ENCODE measurements at places on chromosomes 12 and 14.
A peak's percentile ranks its signal among the peaks of the same experiment; 100 is the strongest.

GRCh38 chr12:132429946-132430643 lies 59.9 kb upstream of the FBRSL1 start:
- peak; percentile 86 for DNase-seq

- no peak for DNase-seq
These were observed 108.4 kb downstream of the CAND1 start for GRCh38 chr12:67377541-67377940.

- no peak for DNase-seq
These were observed 3.3 kb downstream of the PARP11 start for GRCh38 chr12:3869865-3870264.

DNA sequence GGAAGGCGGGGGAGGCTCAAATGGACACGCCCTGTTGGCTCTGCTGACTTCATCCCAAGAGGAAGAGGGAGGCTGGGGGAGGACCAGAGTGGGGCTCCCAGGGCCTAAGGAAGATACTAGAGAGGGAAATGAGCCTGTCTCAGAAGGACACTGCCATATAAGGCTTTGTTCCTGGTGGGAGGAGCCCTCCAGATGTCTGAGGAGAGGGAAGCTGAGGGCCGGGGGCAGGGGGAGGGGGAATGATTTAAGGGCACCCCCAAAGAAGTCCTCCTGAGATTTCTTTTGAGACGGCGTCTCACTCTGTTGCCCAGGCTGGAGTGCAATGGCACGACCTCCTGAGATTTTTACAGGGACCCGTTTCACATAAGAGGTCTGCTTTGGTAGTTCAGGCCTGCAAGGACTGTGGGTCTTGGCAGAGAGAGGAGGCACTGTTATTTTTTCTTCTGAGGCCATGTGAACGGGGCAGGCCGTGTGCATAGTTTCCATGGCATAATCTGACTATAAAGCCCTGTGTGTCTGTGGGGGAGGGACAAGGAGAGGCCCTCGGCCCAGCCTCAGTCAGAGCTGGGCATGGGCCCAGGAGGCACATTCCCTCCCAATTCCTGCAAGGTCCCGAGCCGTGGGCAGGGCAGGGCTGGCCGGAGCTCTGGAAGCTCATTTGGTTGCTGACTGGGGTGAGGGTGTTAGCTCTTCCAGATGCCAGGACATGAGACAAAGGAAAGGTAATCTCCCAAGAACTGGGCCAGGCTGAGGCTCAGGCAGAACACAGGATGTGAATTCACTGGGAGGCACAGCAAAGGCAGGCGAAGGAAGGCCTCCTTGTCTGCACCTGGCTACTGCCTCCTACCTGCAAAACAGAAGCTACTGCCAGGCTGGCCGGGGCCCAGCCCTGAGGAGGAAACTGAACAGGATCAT lies 22.2 kb upstream of the PLEKHG3 start:
- no peak for DNase-seq

GRCh38 chr12:69039911-69040310 lies 106.9 kb upstream of the CPM start:
- no peak for DNase-seq

- DNase-seq: no peak
These were observed 81.4 kb downstream of the PAPOLA start for GRCh38 chr14:96583569-96584041.

DNA sequence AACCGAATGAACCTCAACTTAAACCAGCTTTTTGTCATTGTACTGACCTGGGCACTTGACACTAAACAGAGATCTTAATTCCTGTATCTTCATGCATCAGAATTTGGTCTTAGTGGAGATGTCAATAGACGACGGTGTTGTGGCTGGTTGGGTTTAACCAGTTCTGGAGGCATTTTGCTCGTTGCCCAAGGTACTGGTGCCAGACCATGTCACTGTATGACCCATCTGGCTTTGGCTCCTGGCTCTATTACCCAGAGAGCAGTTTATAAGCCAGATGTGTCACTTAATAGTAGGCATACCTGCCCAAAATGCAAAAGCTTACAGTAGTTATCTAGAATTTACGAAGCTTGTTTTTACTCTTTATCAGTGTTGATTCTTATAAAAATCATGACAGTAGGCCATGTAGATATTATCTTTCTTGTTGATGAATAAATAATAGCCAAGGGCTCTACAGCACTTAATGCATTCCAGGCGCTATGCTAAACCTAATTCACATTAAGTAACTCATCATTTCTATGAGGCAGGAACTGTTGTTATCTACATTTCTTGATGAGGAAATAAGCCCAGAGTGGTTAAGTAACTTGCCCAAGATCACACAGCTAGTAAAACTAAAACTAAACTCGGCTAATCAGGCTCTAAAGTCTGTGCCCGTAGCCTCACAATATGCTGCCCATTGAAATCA lies 179.7 kb upstream of the HIF1A start:
- no peak for DNase-seq

- DNase-seq: no peak
These were observed 912.4 kb downstream of the VRK1 start for GRCh38 chr14:97709552-97709951.

DNA sequence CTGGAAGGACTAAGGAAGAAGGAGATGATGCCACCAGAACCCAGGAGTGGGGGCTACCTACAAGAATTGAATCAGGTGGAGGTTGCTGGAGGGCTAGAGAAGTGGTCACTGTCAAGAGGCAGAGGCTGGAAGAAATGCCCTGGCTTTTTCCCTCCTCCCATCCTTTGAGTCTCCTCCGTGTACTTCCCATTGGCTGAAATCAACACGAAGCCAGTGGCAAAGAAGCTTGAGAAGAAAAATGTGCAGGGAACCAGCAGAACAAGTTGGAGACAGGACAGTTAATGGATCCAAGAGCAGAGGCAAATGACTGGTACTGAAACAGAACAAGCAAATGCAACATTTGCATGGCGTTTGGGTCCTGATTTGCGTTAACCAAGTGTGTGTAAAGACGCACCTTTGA lies 9.1 kb upstream of the FBLN5 start:
- DNase-seq: no peak

- no peak for DNase-seq
These were observed 9.2 kb downstream of the RARG start for GRCh38 chr12:53222806-53223261.

- no peak for DNase-seq
These were observed 45.7 kb downstream of the CORO1C start for GRCh38 chr12:108685469-108686260.

DNA sequence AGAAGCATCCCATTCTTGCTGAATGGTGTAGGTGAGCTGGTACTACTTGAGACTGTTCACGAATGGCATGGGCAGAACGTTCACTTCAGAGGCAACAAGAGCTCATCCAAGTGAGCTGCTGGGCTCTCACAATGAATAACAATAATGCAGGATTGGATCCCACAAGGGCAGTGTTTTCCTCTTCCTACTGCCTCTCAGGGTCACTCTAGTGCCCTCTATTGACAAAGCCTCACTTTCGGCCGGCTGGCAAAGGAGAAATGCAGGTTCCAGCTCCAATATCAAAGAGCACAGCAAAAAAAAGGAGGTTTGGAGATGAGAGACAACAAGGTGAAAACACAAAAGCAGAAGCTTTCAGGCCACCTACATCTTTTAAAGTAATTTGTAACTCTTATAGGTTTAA lies 74.6 kb upstream of the MYF6 start:
- DNase-seq: no peak

GRCh38 chr12:110002676-110003515 lies 3.7 kb downstream of the ANKRD13A start:
- no peak for DNase-seq

DNA sequence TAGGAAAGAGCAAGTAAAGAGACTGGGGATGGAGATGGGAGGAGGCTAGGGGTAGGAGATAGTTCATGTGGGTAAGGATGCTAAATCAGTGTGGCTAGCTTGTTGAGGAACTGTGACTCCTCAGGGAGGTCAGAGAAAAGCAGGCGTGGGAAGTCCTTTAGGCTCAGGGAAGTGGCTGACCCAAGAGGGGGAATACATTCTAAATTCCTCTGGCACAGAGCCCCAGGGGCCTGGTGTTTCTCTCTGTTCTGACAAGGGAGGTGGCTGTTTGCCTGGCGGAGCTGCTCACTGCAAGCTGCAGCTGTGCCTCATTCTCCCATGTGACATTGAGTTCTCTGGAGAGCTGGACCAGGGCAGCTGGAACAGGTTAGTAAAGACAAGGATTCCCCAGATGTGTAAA lies 152.2 kb upstream of the SLC38A2 start:
- no peak for DNase-seq

GRCh38 chr14:100524233-100524932 lies 62.8 kb downstream of the BEGAIN start:
- no peak for DNase-seq

DNA sequence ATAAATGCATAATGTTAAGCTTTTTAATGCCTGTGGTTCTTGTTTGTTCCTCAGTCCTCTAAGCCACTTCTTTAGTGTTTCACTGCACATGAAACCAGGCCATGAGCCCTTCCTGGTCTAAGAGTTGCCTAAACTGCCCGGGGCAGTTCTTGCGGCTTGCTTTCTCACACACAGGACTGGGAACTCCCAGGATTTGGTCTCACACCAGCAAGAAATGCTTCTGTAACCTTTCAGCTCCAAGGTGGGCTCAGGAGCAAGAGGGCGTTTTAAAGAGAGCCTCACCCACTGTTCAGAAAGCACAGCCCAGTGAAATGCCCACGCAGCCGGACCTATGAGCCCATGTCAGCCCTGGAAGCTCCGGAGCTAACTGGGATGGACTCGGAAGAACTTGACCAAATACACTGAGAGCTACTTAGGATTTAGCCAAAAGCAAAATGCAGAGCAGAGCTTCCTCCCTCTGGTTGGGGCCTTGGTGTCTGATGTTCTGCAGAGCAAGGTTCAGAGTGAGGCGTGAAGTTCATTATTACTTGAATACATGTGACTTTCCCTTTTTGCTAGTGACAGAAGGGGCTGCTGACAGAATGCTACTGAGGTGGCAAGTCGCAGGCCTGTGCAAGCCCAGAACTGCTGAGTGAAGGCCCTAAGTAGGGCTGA lies 23.4 kb downstream of the SLC25A29 start:
- DNase-seq: no peak

- DNase-seq: no peak
These were observed 3.8 kb downstream of the RPS29 start for GRCh38 chr14:49582113-49582977.

DNA sequence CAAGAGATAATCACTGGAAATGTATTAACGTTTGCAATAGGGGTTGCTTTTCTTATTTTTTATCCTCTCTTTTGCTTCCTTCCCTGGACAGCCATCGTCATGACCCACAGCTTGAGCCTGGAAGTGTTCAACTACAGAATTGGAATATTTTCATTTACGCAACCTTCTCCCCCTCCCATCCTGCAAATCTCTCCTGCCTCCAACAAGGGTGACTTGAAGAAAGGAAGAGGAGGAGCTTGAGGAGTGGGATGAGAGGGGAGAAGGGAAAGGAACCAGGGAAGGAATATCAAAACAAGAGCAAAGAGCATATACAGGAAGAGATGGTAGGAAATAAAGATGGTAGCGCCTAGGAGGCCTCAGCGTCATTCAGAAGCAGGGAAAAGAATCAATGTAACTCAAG lies 1.6 kb upstream of the MANSC4 start:
- no peak for DNase-seq

DNA sequence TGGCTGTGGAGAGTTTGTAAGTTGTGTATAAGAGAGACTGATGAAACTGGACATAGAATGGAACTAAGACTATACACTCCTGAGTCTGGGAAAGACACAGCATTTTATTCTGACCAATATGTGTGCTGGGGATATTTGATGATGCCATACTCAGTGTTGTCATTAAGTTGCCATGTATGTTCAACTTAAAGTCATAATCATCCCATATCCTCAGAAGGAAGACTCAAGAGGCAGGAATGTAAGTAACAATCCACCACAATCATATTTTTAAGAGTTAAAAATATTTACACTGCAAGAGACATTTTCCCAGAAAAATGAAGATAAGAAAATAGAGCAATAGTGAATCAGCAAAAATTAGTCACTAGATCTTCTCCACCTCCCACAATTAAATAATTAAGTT lies 120.1 kb downstream of the MDGA2 start:
- no peak for DNase-seq

DNA sequence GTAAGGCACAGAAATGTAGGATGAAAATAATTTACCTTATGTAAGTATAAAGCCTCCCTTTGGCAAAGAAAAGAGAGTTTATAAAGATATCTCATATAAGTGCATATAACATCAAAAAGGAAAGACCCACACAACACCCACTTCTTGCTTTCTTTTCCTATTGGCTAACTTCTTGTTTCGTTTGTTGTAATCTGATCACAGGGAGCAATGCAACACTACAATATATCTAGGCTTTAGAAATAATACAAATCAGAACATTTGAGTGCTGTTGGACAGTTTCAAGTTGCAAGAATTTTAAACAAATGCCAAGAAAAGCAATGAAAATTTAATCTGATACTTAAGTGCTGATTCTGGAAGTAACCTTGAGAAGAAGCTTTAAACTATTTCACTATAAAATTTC lies 1.3 kb downstream of the FGD6 start:
- DNase-seq: no peak

DNA sequence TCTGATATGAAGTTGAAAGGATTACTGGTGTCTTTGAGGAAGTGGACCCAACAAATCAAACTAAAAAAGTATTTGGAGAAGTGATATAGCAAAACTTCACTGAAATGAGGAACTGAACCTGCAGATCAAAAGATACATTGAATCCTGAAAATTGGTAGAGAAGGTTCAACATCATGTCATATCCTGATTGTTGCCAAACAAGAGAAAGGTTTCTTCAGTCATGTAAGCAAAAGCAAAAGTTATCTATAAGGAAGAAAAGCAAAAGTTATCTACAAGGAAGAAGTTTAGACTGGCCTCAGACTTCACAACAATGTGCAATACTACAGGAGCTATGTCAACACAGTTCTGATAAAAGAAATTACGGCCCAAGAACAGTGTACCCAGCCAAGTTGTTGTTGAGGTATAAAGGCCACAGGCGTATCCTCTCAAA lies 142.7 kb downstream of the RAD51B start:
- no peak for DNase-seq

DNA sequence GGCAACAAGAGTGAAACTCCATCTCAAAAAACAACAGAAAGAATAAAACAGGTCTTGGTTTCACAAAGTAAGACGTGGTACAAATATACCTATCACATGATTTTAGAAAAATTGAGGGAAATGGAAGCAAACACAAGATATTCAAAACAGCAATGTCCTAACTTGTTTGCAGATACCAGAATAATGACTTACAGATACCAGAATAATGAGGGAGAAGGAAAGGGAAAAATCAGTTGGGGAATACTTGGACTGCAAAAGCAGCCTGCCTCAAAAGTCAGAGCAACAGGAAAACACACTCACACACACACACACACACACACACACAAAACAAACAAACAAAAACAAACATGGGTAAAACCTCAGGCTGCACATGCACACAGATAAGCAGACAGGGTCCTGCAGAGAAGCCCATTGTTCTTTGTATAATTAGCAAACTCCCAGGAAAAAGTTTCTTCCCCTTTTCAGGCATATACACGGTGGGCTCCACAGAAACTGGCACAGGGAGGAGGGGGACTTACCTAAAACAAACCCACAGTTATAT lies 65.7 kb upstream of the CAPRIN2 start:
- no peak for DNase-seq

GRCh38 chr12:61993734-61994345 lies 266.4 kb upstream of the USP15 start:
- peak; percentile 30 for DNase-seq

GRCh38 chr14:101554991-101555668 lies 6.2 kb upstream of the DIO3 start:
- DNase-seq: no peak

- no peak for DNase-seq
These were observed 27.9 kb downstream of the BAZ2A start for GRCh38 chr12:56602239-56602638.
